M059J (cell line): ENCODE measurements at places on chromosomes 7 and 10. TPM values are rescaled to one million over a fixed set of nuclear protein-coding genes. Genes with fewer than 3 reads are reported as not detected.
A peak's percentile ranks its signal among the peaks of the same experiment; 100 is the strongest.

Gene HOXA13
- total RNA-seq = 1.4 and 3.4 TPM in 2 replicates

Gene PSPH
- 47.8 and 50.8 TPM in 2 replicates for total RNA-seq

DNA sequence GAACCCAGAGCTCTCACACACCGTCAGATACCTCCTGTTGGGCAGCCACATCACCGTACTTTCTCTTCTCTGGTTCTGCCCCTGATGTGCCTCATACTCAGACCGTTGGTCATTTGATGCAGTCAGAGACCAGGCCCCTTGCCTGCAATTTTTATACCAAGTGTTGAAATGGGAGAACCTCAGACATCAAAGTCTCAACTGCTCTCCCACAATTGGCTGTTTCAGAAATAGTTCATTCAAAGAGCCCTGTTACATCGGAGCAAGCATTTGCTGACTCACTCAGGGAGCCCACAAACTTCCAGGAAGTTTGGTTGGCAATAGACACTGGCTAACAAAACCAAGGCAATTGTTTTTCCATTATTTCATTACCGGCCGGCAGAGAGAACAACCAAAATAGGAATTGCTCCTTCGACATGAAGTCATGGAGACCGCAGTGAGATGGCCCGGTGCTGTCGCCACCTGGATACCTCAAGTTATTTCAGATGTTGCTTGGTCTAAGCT, 33.5 kb upstream of the ADAM12 start:
- DNase-seq = peak; percentile 100

GRCh38 chr7:36852931-36853330, 128.6 kb upstream of the AOAH start:
- DNase-seq = no peak

DNA sequence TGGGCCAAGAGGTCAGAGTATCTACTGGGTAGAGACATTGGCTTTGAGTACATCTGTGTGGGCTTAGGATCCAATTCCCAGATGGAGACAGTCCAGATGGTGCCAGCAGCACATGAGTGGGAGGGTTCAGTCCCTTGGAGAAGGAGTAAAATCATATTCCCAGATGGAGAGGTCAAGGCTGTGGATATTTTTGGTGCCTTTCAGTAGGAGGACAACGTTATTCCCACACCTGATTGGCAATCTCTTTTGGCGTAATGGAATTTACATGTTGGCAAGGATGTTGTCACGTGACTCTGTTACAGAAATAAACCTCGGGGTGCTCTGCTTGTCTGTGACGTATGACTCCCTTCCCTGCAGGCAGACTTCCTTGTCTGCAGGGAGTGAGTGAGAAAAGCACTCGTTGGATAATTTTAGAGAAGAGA, 27.6 kb downstream of the NPS start:
- no peak for DNase-seq

GRCh38 chr7:32206987-32207386, 136.8 kb upstream of the PDE1C start:
- DNase-seq = peak; percentile 50

GRCh38 chr10:1598393-1599153, 138.8 kb downstream of the ADARB2 start:
- no peak for DNase-seq
